ENCODE measurements at places on chromosomes 5 and 9. TPM values are rescaled to one million over a fixed set of nuclear protein-coding genes. Genes with fewer than 3 reads are reported as not detected.

Gene ARHGEF37
- 6.9 TPM for polyA plus RNA-seq

Gene MYORG
- polyA plus RNA-seq: 13.5 TPM

Gene NIPAL4
- polyA plus RNA-seq: not detected

Gene ELAVL2
- polyA plus RNA-seq: 0.19 TPM

Gene PRELID2
- polyA plus RNA-seq: 3.8 TPM

Gene TLX3
- not detected for polyA plus RNA-seq

Gene PCDHGA11
- polyA plus RNA-seq: 0.37 TPM

Gene TAF11L3
- polyA plus RNA-seq: not detected

Gene CCNG1
- 127 TPM for polyA plus RNA-seq

Gene GFI1B
- polyA plus RNA-seq: not detected

Gene WDR38
- not detected for polyA plus RNA-seq

Gene ADRB2
- polyA plus RNA-seq: 0.92 TPM

Gene SLC1A3
- polyA plus RNA-seq: 1.1 TPM

Gene RRAGA
- 99.3 TPM for polyA plus RNA-seq

Gene RNF208
- polyA plus RNA-seq: 22.8 TPM

Gene PPP3R2
- not detected for polyA plus RNA-seq

Gene COL5A1
- 2.4 TPM for polyA plus RNA-seq

Gene TRIM36
- 0.39 TPM for polyA plus RNA-seq

Gene IFNA13
- polyA plus RNA-seq: not detected

Gene DOCK8
- polyA plus RNA-seq: 5.0 TPM

Gene FUBP3
- polyA plus RNA-seq: 19.4 TPM

Gene GBGT1
- polyA plus RNA-seq: 7.9 TPM

Gene SLC46A2
- not detected for polyA plus RNA-seq

Gene LCN1
- polyA plus RNA-seq: not detected

Gene SPAG8
- polyA plus RNA-seq: 2.4 TPM

Gene LVRN
- not detected for polyA plus RNA-seq

Gene PCDHA6
- 0.80 TPM for polyA plus RNA-seq

Gene C5orf34
- polyA plus RNA-seq: 0.71 TPM

Gene CTXN3
- polyA plus RNA-seq: 79.2 TPM

Gene FYB1
- 2.3 TPM for polyA plus RNA-seq

Gene RASEF
- 2.2 TPM for polyA plus RNA-seq

Gene ATG12
- polyA plus RNA-seq: 26.3 TPM

Gene MAN1B1
- polyA plus RNA-seq: 57.3 TPM

Gene TAF9
- polyA plus RNA-seq: 46.4 TPM

Gene PCDHGA12
- polyA plus RNA-seq: 0.24 TPM

Gene OR13C9
- not detected for polyA plus RNA-seq

Gene DMRT1
- polyA plus RNA-seq: not detected

Gene PCDHA1
- polyA plus RNA-seq: not detected

Gene SLC25A2
- polyA plus RNA-seq: not detected

Gene SH3GL2
- 20.0 TPM for polyA plus RNA-seq

Gene FGD3
- polyA plus RNA-seq: 7.4 TPM

Gene DBH
- 0.39 TPM for polyA plus RNA-seq

Gene QRFP
- polyA plus RNA-seq: not detected

Gene IL3
- polyA plus RNA-seq: not detected

Gene PTCH1
- 2.6 TPM for polyA plus RNA-seq

Gene SLC6A19
- 69.3 TPM for polyA plus RNA-seq

Gene TMEM174
- polyA plus RNA-seq: 59.0 TPM

Gene PPP2R2B
- 8.2 TPM for polyA plus RNA-seq

Gene EGFL7
- 137 TPM for polyA plus RNA-seq

Gene OR1N1
- polyA plus RNA-seq: not detected

Gene CYSRT1
- polyA plus RNA-seq: 1.3 TPM

Gene TMED7
- 24.4 TPM for polyA plus RNA-seq

Gene CCNO
- polyA plus RNA-seq: 2.1 TPM

Gene TAS2R1
- polyA plus RNA-seq: not detected

Gene LMAN2
- polyA plus RNA-seq: 190 TPM

Gene APC
- 2.7 TPM for polyA plus RNA-seq

Gene AK8
- polyA plus RNA-seq: 6.2 TPM

Gene FCN2
- 2.8 TPM for polyA plus RNA-seq
